ENCODE measurements at places on chromosomes 2 and 18.

- no peak for DNase-seq
These were observed 39.5 kb upstream of the MARCO start for GRCh38 chr2:118902266-118903028.

- DNase-seq: no peak
These were observed 63.6 kb downstream of the VSNL1 start for GRCh38 chr2:17604050-17604449.

- DNase-seq: no peak
These were observed 305.3 kb downstream of the PARD3B start for GRCh38 chr2:204850581-204850980.

GRCh38 chr18:59085797-59086196 lies 53.9 kb upstream of the SEC11C start:
- DNase-seq: no peak

DNA sequence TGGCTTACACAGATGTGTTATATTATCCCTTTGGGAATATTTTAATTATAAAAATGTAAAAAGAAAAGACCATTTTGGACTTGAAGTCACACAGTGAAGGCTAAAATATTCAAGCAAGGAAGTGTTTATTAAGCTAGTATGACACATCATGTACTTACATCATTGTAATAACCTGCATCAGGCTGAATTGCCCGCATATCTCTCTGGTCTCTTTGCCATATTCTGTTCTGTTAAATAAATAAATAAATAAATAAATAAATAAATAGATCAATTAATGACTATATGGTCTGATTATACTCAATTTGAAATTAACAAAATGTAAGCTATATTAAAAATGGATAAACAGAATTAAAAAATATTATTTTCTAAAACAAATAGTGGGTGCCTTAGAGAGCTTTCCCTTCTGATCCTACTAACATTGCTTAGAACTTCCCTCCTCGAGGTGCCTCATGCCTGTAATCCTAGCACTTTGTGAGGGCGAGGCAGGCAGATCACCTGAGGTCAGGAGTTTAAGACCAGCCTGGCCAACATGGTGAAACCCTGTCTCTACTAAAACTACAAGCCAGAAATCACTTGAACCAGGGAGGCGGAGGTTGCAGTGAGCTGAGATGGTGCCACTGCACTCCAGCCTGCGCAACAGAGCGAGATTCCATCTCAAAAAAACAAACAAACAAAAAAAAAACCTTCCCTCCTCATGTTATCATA lies 42.0 kb downstream of the WDR33 start:
- no peak for DNase-seq

DNA sequence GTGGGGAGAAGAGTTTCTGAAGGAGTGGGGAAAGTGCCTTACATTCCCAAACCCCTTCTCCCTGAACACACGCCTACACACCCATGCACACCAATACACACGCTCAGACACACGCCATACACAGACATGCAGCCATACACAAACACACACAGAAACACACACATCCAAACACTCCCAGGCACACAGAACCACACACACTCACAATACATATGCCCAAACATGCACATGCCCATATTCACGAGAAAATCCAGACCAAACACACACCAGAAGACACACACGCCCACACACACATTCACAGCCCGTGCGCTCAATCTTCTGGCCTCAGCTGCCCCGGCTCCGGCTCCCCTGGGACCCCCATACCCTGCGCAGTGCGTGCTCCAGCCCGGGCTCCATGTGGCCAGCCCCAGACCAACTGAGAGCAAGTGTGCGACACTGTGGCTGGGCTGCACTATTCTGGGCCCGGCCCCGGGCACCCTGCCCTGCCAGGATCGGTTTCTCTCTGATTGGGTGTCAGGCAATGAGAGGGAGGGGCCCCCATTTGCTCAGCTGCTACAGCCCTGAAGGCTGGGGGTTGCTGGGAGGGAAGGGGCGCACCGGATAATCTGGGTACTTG lies at the start of gene PRKAG3:
Gene PRKAG3 (minus strand): TSS at position 426 of the 613 bp plus-strand sequence.
- DNase-seq: no peak

Measured in mucosa of gallbladder (tissue), 1 donor.